ENCODE measurements at places on chromosomes 16 and 17.

DNA sequence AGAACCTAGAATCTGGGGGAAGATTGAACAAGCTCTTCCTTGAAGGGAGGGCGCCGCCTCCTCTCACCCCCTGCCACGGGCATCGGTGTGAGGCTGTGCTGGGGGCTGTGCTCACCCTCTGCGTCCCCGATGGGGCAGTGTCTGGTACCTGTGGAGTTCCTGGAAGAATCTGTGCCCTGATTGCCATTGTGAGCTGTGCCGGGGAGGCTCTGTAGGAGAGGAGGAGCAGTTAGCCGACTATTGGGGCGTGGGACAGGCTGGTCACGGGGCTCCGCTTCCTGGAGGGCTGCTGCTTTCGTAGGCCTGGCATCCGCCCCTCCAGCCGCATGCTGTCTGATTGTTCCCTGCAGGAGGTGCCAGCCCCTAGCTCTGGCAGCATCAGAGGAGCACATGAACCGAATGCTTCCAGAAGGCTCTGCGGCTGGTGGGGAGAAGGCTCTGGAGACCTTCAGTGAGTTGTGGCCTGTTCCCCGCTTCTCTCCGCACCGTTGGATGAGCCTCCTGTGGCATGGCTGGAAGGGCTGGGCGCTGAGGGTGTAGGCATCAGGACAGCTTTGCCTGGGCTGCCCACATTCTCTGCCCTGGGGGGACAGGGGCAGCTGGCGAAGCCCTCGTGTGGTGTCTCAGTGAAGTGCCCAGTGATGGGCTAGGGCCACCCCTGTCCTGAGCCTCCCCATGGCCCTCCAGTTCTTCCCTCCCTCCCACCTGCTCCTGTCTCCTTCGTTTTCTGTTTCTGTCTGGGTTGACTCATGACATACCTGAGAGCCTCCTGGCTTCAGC lies 86.9 kb downstream of the SEC14L1 start:
- no peak for DNase-seq

GRCh38 chr17:19647697-19648474 lies 665 bp upstream of the ALDH3A2 start:
- peak; percentile 51 for DNase-seq

- peak; percentile 56 for DNase-seq
These were observed 20.9 kb downstream of the CCDC182 start for GRCh38 chr17:57724026-57724728.

GRCh38 chr17:78734793-78735641 lies 47.1 kb downstream of the CYTH1 start:
- DNase-seq: no peak

DNA sequence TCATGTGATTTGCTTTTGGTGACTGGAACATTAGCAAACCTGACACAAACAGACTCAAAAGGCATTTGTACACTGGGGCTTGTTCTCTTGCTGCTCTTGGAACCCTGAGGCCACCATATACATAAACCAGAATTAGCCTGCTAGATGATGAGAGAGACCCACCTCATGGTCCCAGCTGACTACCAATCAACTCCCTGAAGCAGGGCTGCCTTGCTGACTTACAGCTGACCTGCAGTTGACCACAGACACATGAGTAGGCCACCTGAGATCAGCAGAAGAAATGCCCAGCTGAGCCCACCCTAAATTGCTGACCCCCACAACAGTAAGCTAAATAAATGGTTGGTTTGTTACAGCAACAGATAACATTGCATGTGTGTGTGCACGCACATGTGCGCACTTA lies 28.7 kb downstream of the BRIP1 start:
- no peak for DNase-seq

GRCh38 chr16:21088646-21089538 lies 61.8 kb downstream of the DNAH3 start:
- DNase-seq: no peak

DNA sequence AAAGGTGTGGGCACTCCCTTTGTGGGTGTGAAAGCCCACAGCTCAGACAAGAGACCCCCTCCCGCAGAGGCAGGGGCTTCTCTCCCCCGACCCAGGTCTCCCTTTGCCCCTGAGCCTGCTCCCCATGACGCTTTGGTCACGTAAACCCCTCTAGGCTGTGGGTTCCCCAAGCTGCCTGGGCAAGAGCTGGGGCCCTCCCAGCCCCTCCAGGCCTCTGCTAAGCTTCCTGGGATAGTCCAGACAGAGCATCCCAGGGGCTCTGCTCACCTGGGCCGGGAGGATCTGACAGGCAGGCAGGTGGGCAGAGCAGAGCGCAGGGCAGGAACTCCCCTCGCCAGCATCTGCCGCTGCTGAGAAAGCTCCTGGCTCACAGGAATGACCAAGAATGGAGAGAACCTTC lies 177.3 kb downstream of the BANP start:
- no peak for DNase-seq

DNA sequence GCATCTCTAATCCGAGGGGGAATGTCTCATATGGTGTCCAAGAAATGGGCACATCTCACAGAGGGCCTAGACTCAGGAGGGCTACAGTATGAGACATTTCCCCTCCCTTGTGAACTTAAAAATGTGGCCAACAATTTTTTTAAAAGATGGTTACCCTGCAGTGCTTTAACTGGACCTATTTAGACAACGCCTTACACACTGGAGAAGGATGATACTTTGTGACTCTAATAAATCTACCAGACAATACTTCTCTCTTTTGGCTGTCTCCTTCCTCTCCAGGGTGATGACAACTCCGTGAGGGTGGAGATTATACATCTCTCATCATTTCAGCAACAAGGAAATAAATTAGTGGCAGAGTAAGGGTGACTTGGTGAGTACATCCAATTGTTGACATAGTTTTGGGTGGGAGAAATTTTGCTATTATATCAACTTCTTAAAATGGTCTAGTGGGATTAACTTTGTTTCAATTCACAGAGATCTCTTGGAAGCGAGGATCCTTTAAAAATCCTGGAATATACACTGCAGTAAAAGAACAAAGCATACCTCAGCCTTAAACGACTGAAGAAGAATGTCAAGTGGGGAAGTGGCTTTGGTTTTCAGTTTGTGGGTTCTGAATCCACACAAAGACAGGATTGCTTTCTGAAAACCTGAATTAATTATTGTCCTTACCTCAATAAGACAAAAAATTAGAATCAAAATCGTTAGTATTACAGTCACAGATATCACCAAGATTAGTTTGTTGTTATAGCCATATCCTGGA lies 89.8 kb downstream of the KPNA2 start:
- DNase-seq: no peak

GRCh38 chr17:68684949-68685357 lies 83.8 kb upstream of the FAM20A start:
- DNase-seq: no peak

DNA sequence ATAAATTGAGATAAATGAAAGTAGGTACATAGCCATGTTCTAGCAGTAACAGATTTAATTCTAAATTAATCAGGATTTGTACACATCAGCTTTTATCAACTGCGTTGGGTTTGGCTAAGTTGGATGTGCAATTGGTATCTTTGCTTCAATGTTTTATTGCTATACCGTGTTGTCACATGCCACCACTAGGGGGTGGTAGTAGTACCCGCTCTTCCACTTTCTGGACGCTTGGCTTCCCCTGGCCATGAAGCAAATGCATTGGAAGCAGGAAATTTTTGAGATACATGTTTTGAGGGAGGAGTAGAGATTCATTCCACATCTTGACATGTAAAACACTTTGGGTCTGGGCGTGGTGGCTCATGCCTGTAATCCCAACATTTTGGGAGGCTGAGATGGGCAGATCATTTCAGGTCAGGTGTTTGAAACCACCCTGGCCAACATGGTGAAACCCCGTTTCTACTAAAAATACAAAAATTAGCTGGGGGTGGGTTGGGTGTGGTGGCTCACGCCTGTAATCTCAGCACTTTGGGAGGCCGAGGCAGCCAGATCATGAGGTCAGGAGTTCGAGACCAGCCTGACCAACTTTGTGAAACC lies 58.6 kb downstream of the EMP2 start:
- DNase-seq: peak; percentile 59

DNA sequence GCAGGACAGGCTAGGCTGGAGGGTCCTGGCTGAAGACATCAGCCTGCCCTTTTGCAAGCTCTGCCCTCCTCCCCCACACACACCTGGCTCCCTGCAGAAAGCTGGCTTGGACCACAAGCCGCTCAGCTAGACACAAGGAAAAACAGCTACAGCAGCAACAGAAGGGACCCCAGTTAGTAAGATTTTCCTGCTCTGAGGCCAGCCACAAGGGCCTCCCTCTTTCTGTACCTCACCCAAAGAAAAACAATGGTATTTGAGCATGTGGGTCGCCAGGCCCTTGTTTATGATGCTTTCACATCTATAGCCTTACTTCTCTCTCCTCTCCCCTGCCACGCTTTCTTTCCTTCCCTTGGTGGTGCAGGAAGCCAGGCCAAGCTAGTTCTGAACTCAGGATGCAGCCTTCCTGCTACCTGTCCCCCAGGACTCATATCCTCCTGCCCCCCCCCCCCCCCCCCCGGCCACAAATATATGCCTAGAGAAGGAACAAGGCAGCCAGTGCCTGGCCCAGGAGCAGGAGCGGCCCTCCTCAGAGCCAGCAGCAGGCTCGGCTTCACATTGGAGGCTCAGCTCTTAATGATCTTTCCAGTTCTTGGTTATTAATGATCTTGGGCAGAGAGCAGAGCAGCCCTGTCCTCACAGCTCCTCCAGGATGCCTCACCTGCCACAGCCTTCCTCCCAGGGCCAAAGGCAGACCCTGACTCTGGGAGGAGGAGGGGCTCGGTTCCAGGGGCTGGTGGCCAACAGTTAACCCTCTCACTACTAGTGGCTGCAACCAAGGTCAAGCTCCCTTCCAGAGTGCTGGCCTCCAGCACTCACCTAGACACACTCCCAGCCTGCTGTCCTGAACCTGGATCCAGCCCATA lies 19.5 kb downstream of the GRIN2C start:
- no peak for DNase-seq

DNA sequence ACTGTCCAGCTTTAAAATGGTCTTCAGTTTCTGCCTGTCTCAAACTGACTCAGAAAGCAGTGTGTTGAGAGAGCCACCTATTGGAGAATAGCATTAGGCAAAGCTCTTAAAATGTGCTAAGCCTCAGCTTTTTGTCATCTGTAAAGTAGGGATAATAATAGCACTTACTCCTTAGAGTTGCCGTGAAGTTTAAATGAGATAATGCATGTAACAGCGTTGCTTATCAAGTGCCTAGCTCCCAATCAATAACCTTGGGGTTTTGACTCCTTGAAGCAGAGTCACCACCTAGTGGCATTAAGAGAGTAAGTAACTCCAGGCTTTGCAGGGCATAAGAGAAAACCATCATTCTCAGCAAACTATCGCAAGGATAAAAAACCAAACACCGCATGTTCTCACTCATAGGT lies 163.3 kb downstream of the HS3ST2 start:
- DNase-seq: no peak
